ENCODE measurements at places on chromosomes 1 and 21.

- no peak for DNase-seq
Measured at GRCh38 chr1:7478809-7479499, 292.1 kb upstream of the VAMP3 start.

GRCh38 chr1:104804147-104804546, 1054.4 kb downstream of the AMY1C start:
- DNase-seq, result no peak

- DNase-seq, result no peak
Measured at GRCh38 chr1:17136936-17137335, 17.7 kb upstream of the PADI2 start.

- DNase-seq, result peak; percentile 42
Measured at GRCh38 chr1:113980110-113980509, 836 bp downstream of the OLFML3 start.

DNA sequence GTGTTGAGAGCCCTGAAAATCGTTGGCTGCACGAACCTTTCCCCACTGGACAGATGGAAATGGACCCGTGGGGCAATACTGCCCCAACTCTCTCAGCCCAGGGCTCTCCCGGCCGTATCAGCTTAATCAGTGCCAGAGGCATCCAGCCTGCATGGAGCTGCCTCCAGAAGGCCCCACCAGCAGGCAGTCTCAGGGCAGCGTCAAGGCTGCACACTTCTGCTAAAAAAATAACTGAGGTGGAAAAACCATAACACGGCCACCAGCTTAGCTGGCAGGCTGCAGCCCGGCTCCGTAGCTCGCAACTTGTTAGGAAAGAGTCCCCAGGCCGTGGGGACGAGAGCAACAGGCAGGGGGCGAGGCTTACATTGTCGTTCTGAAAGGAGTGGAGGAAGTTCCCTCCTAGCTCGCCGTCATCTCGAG, 27.9 kb downstream of the MRPL37 start:
- no peak for DNase-seq

- DNase-seq, result no peak
Measured at GRCh38 chr1:183195142-183195574, 9.1 kb downstream of the LAMC2 start.

DNA sequence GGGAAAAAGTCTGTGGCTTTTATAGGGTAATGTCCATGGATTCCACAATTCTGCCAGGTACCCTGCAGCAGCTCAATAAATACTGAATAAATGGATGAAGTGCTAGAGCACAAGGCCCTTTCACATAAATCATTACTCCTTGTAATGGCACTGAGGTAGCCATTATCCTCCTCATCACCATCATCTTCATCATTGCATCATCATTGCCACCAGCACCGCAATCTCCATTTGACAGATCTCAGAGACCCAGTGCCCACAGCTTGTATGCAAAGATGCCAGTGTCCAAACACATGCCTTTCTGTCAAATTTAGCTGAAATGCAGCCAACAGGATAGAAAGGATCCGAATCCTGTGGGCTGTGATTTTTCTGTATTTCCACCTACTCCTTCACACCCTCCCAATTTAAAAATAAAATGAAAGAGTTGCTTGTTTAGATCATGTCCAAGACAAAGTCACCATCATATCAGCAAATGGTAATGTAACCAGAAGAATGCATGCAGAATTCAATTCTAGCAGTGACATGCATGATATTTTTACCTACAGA, 17.4 kb downstream of the DAB1 start:
- no peak for DNase-seq

DNA sequence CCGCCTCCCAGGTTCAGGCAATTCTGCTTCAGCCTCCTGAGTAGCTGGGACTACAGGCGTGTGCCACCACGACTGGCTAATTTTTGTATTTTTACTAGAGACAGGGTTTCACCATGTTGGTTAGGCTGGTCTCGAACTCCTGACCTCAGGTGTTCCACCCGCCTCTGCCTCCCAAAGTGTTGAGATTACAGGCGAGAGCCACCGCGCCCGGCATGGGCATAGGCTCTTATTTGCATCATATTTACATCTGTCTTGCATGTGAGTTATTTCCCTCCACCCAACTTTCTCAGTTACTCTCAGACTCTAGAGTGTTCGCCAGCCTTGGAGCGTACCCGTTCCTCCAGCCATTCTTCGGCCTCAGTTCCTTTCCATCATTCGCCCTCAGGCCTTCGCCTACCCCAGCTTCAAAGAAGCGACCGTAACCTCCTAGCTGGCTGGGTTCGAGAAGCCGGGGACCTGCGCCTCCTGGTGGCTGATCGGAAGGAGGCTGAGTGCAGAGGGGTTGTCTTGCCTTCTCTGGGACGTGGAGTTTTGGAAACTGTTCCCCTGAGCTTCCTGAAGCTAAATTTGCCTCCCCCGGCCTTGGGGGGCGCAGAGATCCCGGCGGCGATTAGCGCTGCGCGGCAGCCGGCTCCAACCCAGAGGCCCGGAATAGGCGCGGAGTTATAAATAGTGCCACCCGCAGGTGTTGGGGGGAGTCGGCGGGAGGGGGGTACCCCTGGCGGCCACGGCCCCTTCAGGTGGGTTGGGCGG, 3.6 kb upstream of the ZBTB7B start:
- DNase-seq, result peak; percentile 40

- DNase-seq, result no peak
Measured at GRCh38 chr1:1483714-1484113, 12.1 kb downstream of the ATAD3B start.

DNA sequence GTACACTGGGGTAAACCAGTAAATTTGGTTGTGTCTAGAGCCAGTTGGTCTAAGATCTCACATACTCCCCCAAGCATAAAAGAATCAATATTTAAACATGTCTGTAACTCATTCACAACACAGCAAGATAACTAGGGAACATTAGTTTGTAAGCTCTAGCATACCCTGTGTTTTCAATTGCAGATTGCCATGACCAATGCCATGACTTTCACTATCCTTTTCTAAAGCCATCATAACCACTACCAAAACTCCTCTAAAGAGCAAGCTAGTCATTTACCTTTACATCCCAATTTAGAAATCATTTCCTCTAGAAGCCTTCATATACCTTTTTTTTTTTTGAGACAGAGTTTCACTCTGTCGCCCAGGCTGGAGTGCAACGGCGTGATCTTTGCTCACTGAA, 56.5 kb upstream of the PLA2G4A start:
- DNase-seq, result no peak

GRCh38 chr1:78236716-78237115, 190.9 kb downstream of the GIPC2 start:
- DNase-seq, result no peak

DNA sequence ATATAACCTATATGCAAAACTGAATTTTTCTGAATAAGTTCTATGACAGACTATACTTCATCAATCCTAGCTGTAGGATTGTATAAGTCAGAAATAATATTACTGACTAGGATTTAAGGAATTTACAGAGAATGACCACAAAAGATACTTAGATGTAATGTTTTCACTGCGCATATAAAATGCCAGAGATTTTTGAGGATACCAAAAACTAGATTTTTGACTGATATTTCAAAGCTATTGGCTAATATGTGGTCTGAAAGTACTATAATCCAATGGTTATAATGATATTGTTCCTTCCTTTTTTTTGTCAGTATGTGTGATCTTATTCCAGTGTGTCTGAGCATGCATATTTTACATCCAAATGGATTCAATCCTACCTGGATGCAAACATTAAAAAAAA, 17.0 kb upstream of the IFI44L start:
- DNase-seq, result peak; percentile 70

- DNase-seq, result no peak
Measured at GRCh38 chr1:171343727-171344472, 29.9 kb downstream of the FMO4 start.

- DNase-seq, result no peak
Measured at GRCh38 chr1:5286244-5286643, 631.8 kb downstream of the AJAP1 start.

DNA sequence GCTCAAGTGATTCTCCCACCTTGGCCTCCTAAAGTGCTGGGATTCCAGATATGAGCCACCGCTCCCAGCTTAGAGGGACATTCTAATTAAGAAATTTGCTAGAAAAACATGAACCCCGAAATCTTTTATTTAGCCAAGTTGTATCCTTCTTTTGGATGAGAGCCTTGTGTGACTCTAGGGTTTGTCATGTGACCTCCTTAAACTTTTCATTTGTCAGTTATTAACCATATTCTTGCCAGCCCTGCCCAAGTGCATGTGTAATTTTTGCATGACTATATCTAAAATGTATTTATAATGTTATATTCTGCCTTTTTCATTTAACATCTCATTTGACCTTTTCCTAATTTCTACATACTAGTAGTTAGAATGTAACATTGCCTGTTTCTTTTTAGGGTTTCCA, 1.9 kb downstream of the UTP25 start:
- DNase-seq, result no peak

GRCh38 chr21:39232861-39233291, 49.6 kb upstream of the PSMG1 start:
- no peak for DNase-seq
